COLO829 (cell line): ENCODE measurements at places on chromosomes 11 and 22.

- peak; percentile 30 for DNase-seq
Observed at GRCh38 chr22:27474711-27475547, 326.6 kb downstream of the MN1 start.

DNA sequence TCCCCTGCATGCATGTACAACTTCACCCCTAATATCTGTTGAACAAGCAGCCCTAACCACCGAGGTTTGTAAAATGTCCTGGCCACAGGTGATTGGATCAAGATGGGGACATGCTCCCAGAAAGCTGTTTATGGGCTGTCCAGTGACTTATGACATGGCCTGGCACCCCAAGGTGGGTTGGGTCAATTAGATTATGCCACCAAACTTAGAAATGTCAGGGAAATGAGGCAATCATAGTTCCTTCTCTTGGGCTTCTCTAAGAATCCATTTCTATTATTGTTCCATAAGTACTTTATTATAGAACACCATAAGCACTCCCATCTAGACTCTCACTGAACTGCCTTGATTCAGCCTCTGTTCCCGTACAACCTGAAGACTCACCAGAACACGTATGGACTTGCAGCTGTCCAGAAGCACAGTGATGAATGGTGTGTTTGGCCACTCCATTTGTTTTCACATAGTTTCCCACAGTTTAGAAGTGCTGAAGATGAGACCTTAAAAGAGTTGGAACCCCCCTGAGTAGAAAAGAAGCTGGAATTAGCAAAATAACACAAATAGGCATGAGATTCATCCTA lies 45.5 kb upstream of the OLFML1 start:
- no peak for DNase-seq

DNA sequence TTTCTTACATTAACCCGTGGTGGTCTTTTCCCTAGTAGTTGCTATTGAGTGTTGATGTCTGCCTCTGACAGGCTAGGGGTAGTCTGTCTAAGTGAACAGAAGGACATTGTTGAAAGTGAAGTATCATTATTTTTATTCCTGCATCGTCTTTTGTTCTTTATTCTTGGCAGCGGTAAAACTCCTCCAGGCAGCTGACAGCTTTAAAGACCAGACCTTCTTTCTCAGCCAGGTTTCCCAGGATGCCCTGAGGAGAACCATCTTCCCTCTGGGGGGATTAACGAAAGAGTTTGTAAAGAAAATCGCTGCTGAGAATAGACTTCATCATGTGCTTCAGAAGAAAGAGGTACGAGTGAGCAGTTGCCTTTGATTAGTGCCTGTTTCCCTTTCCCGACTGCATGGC lies 14.6 kb downstream of the TRMU start:
- DNase-seq: peak; percentile 70

GRCh38 chr11:76160856-76161255 lies 45.4 kb downstream of the WNT11 start:
- no peak for DNase-seq

GRCh38 chr22:49244466-49245420 lies 582.9 kb downstream of the BRD1 start:
- DNase-seq: no peak

- DNase-seq: no peak
Observed at GRCh38 chr22:25728071-25728470, 13.9 kb upstream of the MYO18B start.

DNA sequence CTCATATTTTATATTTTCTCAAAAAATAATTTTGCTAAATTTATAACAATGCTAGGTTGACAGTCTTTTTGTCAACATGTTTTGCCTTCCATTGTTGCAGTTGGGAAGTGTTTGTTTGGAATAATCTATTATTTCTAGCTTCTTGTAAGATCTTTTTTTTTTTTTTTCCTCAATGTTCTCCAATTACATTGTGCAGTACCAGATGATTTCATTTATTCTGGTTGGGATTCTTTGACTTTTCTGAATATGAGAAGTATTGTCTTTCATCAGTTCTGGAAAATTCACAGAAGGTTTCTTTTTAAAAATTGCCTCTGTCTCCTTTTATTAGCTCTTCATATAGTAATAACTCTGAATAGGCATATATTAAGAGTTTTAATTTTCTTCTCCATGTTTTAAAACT lies 245.4 kb downstream of the DYNC2H1 start:
- no peak for DNase-seq

DNA sequence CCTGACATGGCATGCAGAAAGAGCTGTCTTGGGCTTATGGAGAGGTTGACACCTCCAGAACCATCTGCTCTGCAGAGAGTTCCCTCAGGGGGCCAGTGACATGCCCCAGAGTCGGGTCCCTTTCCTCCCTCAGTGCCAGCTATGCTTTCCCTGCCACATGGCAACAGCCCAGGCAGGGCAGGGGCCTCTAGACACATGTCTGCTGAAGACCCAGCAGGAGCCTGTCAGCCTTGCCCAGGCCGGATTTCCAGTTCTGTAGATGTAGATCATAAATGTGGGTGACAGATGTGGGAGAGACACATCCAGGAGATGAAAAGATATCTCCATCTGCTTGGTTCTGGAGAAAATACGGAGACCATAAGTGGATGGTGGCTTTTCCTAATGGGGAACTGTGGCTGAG lies 25.5 kb downstream of the NAV2 start:
- DNase-seq: no peak

DNA sequence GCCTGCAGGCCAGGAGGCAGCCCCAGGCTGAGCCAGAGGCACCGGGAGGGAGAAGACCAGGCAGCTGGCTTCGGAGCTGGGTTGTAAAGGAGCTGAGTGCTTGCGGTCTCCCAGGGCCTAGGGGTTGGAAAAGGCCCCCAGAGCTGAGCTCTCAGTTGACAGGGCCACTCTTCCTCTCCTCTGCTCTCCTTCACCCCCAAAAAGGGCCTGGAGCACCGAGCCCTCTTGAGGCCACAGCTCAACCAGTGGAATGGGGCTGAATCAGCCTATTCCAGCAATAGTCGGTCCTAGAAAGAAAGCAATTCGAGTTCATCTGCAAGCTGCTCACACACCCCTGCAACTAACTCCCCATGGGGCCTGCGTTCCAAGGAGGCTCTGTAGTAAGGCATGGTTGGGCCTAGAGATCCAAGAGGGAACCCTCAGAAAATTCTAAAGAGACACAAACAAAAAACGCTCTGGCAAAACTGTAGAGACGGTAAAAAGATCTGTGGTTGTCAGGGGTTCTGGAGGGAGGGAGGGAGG lies 205.0 kb downstream of the BUD13 start:
- DNase-seq: no peak

GRCh38 chr11:66116576-66117361 lies 46.7 kb downstream of the PACS1 start:
- DNase-seq: no peak

GRCh38 chr22:25219948-25220442 lies 556 bp downstream of the CRYBB2 start:
- DNase-seq: no peak

DNA sequence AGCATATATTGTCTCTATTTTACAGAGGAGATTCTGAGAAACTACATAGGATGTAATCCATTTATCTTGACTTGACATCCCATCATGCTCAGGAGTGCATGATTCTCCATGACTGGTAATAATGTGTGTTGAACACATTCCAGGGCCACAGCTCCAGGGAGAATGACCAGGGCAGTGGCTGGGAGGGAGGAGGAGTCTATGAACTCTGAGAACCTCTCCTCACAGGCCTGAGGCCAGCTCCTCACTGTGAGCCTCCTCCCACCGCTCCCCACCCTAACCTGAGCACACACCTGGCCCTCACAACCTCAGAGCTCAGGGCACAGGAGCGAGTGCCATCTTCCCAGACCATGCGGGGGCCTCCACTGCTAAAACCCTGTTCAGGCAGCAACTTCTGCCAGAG lies 8.0 kb upstream of the ACRV1 start:
- no peak for DNase-seq

DNA sequence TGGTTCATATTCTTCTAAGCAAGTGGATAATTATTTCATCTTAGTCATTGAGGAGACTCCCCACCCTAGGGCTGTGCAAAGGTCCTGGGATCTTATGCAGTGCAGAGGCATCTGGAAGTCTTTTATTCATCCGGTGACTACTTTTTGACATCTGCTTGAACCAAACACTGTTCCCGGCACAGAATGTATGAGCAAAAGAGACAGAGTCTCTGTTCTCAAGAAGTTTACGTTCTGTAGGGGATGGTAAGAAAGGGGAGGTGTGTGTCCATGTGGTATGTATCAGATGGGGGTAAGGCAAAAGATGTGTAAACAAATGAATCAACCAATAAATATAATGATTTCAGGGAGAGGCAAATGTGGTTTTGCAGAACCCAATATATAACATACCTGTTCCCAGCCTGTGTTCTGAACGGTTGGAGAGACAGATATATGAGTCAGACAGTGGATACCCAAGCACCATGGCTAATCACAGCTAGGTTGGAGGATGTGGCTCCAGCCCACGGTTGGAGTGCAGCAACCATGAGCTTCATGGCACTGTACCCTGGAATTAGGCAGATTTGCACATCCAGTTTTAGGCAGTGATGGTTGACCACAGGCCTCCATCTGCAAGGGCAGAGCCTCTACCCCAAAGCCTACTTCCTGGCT lies 75.1 kb upstream of the CADM1 start:
- no peak for DNase-seq

DNA sequence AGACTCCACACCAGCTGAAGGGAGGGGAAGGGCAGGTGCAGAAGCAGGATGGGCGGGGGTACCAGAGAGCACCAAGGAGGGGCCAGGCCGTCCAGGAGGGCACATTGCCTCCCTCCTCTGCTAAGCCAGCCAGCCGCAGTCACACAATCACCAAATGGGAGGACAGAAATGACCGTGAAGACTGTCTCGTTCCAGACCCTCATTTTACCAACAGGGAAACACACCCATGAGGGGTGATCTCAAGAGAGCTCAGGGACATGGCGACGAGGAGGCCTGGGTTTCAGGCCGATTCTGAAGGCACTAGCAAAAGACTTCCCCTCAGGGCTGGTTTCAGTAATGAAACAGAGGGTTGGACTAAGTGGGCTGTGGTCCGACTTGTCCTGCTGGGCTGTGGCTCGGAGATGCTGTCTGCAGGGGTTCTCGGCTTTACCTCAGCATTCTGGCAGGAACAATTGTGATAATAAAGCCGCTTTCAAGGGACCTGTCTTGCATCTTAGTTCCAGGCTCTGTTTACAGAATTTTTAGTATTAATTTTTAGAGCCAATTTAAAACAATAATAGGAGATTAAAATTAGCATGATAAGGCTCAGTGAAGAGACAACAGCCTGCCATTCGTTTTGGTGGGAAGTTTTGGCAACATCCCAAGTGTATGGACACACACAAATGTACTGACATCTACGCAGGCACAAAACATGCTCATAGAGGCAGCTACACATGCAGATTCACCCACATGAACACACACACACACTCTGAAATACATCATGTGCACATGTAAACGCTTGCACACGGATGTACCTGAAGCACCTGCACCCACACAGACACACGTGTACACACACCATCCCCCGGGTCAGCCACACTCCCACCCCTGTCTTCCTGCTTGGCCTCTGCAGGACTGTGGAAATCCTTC lies 2.0 kb upstream of the B3GAT1 start:
- DNase-seq: no peak

DNA sequence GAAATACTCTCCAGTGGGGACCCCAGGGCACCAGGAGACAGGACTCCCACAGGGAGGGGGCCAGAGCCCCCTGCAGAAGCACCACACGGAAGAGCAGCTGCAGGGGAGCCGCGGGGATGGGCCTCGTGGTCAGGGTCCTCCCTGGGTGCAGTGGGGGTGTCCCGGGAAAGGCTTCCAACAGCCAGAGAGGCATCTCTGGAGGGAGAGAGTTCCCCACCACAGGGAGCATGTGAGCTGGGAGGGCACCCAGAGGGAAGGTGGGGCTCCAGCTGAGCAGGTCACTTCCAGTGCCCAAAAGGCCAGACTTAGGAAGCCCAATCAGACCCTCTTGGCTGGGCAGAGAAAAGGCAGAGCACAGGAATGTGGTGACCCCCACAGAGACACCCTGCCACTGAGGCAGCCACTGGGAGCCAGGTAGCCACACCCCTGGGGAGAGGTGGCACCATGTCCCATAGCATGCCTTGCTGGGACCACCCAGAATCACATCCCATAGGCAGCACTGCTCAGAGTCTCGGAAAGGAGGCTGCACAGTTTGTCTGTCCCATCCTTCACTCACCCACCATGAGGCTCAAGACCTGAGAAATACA lies 49.9 kb upstream of the LMO1 start:
- no peak for DNase-seq

GRCh38 chr11:114162719-114163123 lies 103.2 kb downstream of the ZBTB16 start:
- DNase-seq: peak; percentile 42

DNA sequence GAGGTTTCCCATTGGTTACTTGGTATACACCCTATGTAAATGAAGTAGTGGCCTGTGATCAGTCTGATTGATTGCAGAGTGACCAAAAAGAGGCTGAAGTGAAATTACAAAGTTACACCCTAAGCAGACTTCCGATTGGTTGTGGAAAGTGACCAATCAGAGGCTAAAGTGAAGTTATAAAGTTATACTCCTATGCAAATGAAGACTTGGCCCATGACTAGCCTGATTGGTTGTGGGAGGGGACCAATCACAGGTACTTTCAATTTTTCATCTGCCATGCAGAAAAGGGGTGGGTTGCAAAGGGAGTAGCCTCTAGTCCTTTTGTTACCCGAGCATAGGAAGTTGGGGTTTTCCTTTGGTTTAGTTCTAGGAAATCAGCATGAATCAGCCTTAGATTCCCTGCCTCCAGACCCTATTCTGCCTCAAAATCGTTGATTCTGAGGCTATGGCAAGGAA lies 18.1 kb upstream of the CSTF3 start:
- no peak for DNase-seq

GRCh38 chr11:13970986-13971385 lies 8.5 kb downstream of the SPON1 start:
- DNase-seq: no peak

DNA sequence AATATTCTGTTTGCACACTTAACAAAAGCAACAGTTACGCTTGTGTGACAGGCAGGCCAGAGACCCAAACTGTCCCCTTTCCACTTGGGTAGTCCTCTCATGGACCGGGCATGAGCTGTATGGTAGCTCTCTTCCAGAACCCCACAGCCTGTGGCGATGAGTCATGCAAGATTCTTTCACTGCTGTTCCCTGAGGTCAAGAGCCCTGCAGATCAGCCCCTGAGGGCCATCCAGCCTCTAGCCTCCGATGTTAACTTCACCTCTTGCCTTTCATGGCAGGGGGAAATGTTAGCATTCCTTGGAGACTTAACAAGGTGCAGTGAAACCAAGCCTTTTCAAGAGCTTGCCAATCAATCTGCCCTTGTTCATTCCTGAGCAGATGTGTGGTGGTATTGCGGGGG lies 63.2 kb upstream of the DEUP1 start:
- no peak for DNase-seq

DNA sequence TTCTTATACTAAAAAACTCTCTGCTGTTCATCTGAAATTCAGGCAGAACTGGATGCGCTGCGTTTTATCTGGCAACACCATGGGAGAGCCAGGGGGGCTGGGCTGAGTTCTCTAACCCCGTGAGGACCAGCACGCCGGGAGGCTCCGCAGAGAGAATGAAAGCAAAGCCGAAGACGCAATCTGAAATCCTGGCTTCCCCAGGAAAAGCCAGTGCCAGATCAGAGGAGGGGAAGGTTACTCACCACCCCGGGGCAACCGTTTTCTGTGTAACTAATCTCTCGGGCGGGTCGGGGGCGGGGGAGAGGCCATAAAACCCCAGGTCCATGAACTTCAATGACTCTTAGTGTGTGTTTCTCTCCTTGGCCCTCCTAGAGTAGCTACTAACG lies 99.4 kb downstream of the SHANK2 start:
- no peak for DNase-seq
